Stimulated activated CD8-positive, alpha-beta memory T cell treated with anti-CD3 and anti-CD28 coated beads, Interleukin-2, amount 100 ng/mL, for 48 hours (primary cell): ENCODE measurements at places on chromosomes 4 and X.

DNA sequence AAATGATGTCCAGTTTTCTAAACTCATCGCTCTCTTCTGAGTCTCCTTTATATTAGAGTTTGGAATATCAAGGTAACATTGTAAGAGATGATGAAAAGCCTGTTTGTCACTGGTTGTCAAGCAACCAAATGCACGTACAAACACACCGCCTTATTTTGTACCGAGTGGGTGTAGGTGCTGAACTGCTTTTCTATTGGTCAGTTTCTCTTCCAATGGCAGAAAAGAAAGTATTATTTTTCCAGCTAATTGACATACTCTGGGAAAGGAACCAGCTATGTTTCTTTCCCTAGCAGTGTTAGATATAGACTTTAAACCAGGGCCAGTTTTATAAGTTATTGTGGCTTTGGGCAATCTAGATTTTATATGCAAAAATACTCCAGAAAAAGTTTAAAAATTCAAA is 6.6 kb upstream of the PPM1K start:
- no peak for DNase-seq

- DNase-seq = no peak
Observed at GRCh38 chr4:13126976-13127910, 356.9 kb downstream of the RAB28 start.

- no peak for DNase-seq
Observed at GRCh38 chr4:134027931-134028330, 173.7 kb downstream of the PABPC4L start.

GRCh38 chr4:125639182-125639621 is 324.4 kb downstream of the FAT4 start:
- no peak for DNase-seq

- DNase-seq = no peak
Observed at GRCh38 chr4:81574991-81575390, 103.3 kb upstream of the RASGEF1B start.

DNA sequence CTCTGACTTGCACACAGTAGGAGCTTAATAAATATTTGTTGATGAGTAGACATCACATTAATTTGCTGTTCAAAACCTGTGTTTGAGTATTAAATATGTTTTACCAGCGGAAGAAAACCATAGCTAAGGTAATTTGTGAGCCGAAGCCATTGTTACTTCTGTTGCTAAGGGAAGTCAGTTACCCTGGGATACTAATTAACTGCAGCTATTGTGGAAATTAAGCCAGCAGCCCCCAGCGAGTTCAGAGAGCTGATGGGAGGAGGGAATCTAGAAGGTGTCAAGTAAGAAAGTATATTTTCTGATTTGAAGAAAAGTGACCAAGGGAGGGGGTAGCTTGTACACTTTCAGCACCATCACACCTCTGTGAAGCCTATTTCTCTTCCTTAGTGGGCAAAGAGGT is 76.7 kb upstream of the IGSF1 start:
- no peak for DNase-seq

GRCh38 chrX:47664737-47665136 is 5.8 kb upstream of the UXT start:
- no peak for DNase-seq

DNA sequence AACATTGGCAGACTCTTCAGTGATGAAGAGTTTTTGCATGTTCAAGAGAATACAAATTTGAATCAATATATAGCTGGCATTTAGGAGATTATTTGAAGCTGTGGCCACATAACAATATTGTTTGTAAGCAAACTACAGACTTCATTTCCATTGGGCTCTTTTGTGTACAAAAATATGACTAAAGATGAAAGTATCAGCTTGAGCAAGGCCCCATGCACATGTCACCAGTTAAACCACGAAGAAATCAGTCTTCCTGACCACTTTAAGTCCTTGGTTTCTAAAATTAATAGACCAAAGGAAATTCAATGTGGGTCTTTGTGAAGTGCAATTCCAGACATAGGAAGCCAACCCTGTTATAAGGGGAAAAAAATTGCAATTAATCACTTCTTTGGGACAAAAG is 1664.6 kb upstream of the ADGRL3 start:
- no peak for DNase-seq

DNA sequence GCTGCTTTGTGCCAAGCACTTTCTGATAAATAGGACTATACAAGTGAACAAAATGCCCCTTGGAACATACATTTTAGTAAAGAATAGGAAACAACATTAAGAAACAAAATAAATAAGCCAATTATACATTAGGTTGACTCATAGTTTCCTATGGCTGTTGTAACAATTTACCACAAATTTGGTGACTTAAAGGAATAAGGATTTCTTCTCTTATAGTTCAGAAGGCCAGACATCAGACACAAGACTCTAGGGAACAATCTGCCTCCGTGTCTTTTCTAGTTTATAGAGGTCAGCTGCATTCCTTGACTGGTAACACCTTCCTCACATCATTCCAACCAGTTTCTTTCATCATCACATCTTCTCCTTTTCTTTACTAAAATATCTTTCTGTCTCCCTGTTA is 235.9 kb upstream of the PCDH18 start:
- no peak for DNase-seq

GRCh38 chr4:121227341-121227792 is 63.2 kb upstream of the TNIP3 start:
- DNase-seq = no peak

DNA sequence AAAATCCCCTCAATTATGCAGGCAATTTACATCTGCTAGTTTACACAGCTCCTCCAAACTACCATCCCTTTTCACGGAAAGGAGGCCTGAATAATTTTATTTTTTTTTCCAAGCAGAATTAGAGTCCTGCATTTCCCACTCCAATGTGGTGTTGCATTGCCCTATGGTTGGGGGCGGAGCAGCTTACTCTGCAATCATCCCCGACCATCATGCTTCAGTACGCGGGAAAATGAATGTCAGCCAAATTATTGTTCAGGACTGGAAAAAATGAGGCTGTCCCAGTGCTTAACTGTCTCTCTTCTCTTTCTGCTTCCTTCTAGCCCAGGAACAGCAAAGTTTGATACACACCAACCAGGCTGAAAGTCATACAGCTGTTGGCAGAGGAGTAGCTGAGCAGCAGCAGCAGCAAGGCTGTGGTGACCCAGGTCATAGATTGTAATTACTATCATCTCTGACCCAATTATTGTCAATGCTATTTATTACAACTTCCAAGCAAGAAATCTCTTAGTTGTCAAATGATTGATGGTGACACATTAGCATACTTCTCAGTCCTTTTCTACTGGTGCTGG is 28.3 kb downstream of the MMRN1 start:
- DNase-seq = no peak

GRCh38 chr4:159487284-159487747 is 384.4 kb downstream of the RAPGEF2 start:
- DNase-seq = no peak

- no peak for DNase-seq
Observed at GRCh38 chr4:76758290-76758882, 139.6 kb downstream of the SOWAHB start.

- no peak for DNase-seq
Observed at GRCh38 chrX:14344172-14344940, 185.0 kb upstream of the GLRA2 start.

DNA sequence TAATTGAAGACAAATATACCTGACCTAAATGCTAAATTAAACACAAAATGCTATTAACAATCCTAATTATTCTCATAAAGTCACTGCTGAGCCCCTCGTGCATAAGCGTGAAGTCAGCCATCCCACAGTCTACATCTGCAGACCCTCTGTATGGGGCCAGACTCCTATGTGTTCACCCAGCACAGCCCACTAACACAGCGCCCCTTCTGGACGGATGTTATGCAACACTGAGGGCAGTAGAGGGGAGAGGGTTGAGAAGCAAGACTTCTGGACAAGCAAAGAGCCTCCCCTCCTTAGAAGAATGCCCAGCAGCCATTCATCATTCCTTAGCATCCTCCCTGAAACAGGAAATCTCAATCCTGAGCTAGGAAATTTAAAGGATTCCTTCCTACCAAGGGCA is 7.9 kb downstream of the TRPC3 start:
- no peak for DNase-seq

DNA sequence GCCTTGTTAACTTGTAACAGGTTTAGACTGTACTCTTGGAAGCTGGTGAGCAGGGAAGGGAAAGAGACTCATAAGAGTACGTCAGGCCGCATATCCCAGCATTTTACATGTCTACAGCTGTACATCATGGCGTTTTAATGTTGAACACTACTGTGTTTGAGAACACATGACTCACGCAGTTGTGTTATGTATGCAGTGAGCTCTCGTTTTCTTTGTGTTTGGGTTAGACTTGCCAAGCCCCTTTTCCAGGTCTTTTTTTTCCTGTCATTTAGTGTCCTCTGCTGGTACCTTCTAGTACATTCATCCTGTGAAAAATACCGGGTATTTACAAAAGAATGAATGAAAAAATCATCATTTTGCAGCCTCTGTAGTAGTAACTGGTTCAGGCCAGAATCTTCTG is 35.3 kb downstream of the SMS start:
- no peak for DNase-seq

DNA sequence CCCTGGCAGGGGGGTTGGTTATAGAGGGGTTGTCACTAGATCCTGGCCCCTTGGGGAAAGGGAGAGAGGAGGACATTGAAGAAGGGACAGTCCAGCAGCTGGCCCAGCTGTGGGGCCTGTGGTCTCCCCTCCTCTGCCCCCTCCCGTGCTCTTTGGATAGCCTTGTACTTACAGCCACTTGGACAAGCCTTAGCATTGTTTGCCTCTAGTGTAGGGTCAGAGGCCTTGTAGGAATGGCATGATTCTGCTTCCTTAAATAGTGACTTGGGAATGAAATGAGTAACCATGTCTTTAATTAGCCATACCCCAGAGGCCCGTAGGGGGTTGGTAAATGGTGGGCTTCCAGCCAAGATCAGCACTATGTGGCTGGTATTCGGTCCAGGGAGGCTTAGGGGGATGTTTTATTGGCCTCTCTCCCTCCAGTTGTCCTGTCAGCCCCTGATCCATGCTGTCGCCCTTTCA is 230.6 kb downstream of the PTTG2 start:
- no peak for DNase-seq

GRCh38 chrX:132489578-132490419 is 961 bp upstream of the MBNL3 start:
- DNase-seq = no peak

- DNase-seq = no peak
Observed at GRCh38 chr4:147192679-147193078, 247.0 kb upstream of the TTC29 start.

- no peak for DNase-seq
Observed at GRCh38 chr4:153020457-153020856, 84.3 kb downstream of the FHDC1 start.

GRCh38 chr4:104470770-104471169 is 23.9 kb downstream of the CXXC4 start:
- DNase-seq = no peak

DNA sequence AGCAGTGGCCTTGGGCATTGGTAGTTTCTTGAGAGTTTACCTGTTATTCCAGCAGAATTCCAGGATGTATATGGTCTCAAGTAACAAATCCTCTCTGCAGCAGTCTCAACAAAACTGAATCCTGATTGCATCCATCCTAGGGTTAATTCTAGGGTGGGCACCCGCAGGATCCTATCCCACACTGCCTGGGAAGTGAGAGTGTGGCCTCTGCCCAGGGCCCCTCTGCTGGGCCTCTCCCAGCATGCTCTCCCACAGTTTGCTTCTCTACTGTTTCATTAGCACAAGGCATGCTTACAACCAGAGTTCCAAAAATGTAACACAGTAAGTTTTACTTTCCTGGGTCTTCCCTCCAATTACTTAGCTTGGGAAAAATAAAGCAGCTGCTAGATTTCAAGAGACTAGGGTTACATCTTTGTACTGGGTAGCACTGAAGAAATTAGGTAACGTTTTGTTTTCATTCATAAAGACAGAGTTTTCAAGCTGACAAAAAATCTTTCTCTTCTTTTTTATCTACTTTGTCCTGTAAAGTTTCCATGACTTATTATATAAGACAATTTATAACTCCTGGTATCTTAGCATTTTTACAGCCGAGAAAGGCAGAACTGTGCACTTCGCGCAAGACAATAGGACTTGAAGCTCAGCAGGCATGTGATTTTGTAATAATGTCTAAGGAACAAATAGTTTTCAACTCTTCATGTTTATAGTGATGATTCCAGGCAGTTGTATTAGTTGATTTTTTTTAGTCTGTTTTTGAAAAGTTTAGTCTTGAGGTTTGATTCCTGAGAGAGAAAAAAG is 131.2 kb upstream of the PCDH18 start:
- no peak for DNase-seq

DNA sequence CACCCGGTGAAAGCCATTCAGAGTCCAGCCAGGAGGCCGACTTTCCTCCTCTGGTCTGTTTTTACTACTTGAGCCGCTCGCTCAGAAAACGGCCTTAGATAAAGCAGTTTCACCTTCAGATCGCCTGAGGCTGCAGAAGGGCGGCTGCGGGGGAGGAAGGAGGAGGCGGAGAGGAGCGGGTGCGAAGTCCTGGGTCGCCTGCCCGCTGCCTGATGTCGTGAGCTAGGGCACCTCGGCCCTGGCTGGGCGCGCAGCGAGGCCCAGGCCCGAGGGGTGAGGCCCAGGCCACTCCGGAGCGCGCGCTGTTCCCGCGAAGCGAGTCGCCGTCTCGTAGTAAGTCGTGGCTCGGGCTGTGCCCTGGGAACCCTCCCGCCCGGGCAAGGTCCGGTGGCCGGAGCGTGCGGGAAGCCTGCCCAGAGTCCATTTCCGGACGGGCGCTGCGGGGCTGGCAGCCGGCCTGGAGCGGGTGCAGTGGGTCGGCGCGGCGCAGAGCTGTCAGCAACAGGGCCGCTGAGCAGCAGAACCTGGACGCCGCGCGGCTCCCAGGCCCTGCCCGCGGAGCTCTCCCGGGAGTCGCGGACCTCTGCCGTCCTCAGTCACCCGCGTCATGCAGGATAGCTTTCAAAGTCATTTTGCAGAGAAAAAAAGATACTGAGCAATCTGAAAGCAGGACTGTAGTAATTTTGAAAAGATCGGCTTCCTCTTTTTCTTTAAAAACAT is 18.6 kb downstream of the TRIM2 start:
- DNase-seq = no peak

- DNase-seq = no peak
Observed at GRCh38 chrX:42818151-42818921, 40.4 kb upstream of the PPP1R2C start.

- DNase-seq = no peak
Observed at GRCh38 chr4:20354120-20354519, 102.4 kb downstream of the SLIT2 start.

- DNase-seq = no peak
Observed at GRCh38 chrX:24117258-24117657, 32.3 kb upstream of the ZFX start.

- DNase-seq = no peak
Observed at GRCh38 chr4:185068837-185069236, 50.5 kb downstream of the HELT start.

DNA sequence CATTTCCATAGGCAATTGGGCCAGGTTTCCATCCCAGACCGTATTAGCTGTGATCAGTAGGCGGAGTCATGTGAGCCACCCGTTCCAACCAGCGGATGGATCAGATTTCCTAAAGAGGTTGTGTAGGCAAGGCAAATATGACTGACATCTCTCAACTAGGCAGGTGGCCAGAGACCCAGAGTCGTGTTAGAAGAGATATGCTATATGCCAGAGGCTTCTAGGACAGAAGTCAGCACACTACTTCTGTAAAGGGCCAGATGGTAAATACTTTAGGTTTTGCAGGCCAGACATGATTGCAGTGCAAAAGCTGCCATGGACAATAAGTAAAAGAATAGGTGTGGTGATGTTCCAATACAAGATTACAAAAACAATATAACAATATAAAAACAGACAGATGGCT is 788.4 kb downstream of the RPA4 start:
- DNase-seq = no peak
